Cerebellar nuclear complex (tissue), 1 donor: ENCODE measurements at places on chromosomes 5 and 9.

DNA sequence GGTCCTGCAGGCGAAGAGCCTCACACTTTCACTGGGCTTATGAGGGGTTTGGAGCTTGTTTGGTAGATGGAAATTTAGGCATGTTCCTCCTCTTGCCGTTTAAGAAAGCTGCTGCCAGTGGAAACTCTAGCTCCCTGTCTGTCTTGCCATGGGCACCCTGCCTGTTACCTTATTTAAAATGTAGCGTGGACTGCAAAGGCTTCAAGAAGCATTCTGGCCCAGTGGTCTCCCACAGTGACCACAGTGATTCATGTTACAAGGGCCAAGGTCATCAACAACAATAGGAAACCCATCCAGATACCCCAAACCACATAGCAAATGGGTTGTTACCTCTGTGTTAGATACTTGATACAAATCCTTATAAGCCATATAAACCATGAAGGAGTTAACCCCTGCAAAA lies 96.6 kb downstream of the DPYSL3 start:
- no peak for DNase-seq

- no peak for DNase-seq
These were observed 17.2 kb upstream of the GCNT1 start for GRCh38 chr9:76441551-76442322.

DNA sequence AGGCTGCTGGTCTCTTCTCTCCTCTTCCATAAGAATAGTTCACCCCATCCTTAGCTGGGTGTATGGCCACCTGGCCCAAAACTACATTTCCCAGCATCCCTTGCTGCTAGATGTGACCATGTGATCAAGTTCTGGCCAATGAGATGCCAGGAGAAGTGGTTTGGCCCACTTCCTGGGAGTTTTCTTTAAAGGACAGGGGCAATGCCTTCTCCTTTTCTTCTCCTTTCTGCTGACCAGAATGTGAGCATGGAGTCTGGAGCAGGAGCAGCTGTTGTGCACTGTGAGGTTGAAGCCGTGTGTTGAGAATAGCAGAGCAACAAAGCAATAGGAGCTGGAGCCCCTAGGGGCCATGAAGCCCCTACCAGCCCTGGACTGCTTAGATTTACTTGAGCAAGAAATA lies 36.8 kb downstream of the C9orf50 start:
- peak; percentile 28 for DNase-seq

DNA sequence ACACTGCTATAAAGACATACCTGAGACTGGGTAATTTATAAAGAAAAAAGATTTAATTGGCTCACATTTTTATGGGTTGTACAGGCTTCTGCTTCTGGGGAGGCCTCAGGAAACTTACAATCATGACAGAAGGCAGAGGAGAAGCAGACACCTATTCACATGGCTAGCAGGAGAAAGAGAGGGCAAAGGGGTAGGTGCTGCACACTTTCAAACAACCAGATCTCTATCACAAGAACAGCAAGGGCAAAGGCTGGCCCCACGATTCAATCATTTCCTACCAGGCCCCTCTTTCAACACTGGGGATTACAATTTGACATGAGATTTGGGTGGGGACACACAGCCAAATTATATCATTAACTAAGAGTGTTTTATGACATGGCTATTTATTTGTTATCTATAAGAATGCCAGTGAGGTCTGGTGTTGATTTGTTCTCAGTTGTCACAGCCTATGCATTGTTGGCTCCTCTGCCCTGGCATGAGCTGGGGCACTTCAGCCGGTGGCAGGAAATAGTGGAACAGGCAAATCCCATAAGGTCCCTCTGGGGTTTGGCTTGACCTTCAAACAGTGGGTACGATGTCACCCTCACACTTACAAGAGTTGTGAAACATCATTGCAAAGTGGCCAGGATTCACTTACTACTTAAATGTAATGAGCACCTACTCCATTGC lies 44.1 kb downstream of the SPARC start:
- no peak for DNase-seq

- DNase-seq = no peak
These were observed 50.6 kb downstream of the SIL1 start for GRCh38 chr5:139147483-139148087.

GRCh38 chr5:82335806-82336205 lies 57.7 kb upstream of the RPS23 start:
- no peak for DNase-seq

GRCh38 chr5:171363846-171364245 lies 23.8 kb upstream of the NPM1 start:
- DNase-seq = no peak
